ENCODE measurements at places on chromosomes 7 and 10.
A peak's percentile ranks its signal among the peaks of the same experiment; 100 is the strongest.

- DNase-seq = no peak
These were observed 1.1 kb upstream of the HOXA13 start for GRCh38 chr7:27200761-27201579.

- no peak for DNase-seq
These were observed 24.1 kb downstream of the GBX1 start for GRCh38 chr7:151143261-151144015.

GRCh38 chr7:159013181-159013690, 131.4 kb downstream of the VIPR2 start:
- DNase-seq = no peak

DNA sequence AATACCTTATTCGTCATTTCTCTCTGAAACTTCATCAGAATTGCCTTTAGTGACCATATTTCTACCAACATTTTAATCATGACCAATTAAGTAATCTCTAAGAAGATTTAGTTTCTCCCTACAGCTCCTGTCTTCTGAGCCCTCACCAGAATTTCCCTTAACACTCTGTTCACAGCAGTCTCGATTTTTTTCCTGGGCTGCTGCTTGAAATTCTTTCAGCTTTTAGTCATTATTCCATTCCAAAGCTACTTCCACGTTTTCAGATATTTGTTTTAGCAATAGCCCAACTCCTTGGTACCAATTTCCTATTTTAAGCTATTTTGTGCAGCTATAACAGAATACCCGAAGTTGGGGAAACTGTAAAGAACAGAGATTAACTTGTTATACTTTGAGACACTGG, 192.4 kb upstream of the DKK1 start:
- DNase-seq = no peak

DNA sequence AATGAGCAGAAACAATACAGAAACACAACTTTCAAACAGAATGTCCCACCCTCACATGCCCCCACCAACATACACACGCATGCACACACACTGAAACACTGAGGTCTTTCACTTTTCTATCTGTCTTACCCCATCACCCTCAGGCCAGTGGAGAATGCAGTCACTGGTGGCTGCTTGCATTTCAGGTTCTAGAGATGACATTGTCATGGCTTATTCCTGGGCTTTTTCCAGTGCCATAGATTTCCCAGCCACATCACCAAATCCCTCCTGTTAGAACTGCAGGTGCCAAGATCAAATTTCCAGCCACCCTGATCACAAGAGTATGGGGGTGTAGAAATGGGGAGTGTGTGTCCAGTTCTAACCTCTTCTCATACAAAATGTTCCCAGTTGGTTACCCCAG, 68.4 kb downstream of the CACNA2D1 start:
- no peak for DNase-seq

GRCh38 chr10:101110856-101111523, 20.1 kb upstream of the TLX1 start:
- no peak for DNase-seq

DNA sequence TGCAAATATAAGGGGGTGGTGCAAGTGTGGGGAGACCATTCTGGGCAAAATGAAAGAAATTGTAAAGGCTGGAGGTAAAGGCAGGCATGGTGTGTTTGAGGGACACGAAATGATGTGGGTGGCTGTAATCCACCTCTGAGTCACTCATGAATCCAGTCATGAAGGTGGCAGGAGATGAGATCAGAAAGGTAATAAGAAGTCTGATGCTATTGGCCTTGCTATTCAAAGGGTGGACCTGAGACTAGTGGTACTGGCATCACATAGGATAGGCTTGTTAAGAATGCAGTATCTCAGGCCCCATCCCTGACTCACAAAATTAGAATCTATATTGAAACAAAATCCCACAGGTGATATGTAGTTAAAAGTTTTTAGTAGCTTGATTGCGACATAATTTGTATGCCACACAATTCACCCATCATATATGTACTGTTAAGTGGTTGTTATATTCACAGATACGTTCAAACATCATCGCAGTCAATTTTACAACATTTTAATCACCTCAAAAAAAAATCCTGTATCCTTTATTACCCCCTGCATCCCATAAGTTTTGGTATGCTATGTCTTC, 85.6 kb downstream of the ST8SIA6 start:
- DNase-seq = no peak

- DNase-seq = no peak
These were observed 202.8 kb downstream of the RAPGEF5 start for GRCh38 chr7:22154143-22154529.

DNA sequence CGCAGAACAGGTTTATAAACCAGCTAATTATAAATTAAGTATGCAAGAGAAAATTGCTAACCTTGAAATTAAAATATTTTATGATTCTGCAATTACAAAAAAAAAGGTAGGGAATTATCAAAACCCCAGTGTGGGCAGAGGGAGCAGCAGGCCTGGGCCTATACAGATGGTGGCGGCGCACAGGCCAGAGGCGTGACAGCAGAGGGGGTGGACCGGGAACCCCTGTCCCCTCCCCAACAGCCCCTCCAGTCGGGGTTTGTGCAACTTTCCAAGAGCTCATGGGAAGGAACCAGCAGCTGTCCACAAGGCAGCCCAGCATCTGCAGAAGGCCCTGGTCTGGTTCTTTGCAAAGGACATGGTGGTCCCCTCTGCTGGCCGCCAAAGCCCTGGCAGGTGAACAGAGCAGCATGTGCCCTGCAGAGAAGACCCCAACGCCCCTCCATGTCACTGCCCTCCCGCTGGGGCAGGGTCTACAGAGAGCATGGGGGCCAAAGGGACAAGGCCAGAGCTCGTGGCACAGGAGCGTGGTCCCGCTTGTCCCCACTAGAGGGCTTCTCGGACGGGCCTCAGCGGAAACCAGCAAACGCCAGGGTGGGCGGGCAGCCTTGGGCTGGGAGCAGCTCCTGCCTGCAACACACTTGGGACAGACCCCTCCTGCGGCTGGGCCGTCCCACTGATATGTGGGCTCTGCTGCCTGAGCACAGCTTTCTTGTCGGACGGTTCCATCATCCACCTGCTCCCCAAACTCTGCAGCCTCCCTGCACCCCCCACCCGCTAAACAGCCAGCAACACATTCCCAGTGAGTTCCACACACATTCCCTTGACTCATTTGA, 75.1 kb downstream of the EBF3 start:
- peak; percentile 14 for DNase-seq

DNA sequence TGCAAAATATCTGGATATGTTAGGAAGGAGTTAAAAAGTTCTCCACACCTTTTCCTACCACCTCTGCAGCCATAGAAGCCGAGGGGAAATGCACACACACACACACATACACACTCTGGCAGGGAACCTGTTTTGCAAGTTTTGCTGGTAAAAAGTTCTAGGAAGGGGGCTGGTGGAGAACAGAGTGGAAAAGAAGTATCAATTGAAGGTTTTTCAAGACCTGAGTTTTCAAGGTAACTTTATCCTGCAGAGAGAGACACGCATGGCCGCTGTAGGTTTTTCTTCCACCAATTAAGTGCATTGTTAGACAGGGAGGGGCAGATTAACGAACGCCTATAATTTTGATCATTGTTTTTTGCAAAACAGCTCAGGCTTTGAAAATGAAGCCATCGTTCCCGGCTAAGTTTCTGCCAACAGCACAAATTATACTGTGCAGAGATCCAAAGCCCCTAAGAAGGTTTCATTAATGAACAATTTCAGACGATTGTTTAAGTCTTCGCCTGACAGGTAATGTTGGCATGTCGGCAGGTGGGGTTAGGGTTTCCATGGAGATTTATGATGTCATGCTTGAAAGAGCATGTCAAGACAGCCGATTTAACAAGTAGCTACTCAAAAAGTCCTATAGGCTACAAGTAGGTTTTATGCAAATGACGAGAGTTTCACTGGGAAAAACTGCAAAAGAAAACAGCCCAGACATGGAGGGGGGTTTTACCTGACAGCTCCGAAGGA, 29.7 kb downstream of the KIAA1217 start:
- DNase-seq = no peak

- DNase-seq = no peak
These were observed 55.9 kb downstream of the SHH start for GRCh38 chr7:155756322-155756721.

DNA sequence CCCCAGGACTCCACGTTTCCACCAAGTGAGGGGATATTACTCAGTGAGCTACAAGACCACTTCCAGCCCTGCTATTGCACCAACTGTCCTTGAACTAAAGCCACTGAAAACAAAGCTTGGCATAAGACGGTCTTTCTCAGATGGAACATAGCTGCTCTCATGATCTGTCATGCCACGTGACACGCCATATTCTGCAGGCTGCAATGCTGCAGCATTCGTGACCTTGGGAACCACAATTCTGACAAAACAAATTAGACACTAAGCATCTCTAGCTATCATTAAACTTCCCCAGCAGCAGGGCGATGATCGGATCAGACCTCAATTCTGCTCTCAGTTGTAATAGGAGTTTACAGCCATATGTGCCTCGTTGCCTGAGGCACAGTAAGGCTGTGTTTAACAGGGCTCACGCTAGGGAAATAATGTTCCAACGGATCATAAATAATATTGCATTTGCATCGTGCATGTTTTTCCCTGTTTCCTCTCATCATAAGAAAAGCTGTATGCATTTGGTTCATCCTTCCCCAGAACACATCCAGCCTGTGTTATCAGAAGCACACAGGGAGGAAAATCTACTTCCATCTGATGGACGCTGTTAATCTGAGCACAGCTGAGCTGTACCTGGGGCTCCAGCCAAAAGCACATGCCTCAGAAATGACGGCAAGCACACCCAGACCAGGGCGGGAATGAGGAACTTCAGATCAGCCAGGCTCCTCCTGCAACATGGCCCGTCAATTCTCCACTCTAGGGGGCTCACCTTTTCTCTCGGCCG, 38.6 kb upstream of the CNPY1 start:
- DNase-seq = no peak

DNA sequence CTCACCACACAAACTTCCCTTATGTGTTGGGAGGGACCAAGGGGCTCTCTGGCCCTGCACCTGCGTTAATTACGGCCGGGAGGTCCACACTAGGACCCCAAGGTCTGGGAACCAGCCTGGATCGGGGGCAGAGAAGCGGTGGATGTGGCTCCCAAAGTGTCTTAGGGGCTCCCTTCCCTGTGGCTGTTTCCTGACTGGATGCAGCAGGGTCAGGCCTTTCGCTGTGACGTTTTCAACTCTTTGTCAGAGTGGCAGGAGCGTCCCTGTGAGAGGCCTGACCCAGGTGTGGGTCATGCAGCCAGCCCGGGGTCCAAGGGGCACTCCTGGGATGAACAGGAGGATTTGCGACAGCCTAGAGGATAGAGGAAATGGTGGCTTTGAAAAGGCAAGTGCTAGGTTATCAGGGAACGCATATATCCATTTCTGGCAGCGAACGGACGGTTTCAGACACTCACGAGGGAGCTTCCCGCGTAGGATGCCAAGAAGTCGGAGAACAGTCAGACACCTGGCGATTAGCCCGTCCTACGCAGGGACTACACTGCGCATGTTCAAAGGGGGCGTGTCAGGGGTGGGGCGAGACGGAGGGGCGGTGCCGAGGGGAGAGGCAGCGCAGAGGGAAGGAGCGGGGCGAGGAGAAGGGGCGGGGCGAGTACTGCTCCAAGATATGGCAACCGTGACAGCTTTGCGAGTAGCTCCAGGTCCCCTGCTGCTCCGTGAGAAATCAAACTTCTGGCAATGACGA, 46.2 kb upstream of the ZNF716 start:
- DNase-seq = no peak

DNA sequence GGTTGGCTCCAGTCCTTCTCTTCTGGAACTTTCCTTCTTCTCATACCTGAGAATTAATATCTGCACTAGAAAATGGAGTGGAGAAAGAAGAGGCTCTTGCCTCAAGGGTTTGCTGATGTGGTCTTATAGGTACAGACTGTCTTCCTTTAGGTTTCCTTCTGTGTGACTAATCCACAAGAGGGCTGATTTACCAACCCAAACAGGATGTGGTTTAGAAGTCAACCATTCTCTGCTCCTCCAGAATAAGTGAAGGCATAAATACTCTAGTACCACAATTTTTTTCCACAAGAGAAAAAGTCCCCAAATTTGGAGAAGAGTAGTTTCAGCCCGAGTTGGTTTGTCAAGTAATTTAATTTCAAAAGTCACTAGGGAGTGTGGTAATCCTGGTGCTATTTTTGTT, 85.8 kb downstream of the NRP1 start:
- no peak for DNase-seq

DNA sequence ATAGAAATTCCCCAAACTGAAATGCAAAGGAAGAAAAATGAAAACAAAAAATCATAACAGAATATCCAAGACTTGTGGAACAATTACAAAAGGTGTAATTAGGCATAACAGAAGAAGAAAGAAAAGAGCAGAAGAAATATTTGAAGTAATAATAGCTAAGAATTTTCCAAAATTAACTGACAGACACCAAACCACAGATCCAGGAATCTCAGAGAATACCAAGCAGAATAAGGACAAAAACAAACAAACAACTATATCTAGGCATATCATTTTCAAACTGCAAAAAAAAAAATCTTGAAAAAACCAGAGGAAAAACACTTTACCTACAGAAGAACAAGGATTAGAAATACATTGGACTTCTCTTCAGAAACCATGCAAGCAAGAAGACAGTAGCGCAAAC, 25.5 kb downstream of the CFAP70 start:
- DNase-seq = no peak

DNA sequence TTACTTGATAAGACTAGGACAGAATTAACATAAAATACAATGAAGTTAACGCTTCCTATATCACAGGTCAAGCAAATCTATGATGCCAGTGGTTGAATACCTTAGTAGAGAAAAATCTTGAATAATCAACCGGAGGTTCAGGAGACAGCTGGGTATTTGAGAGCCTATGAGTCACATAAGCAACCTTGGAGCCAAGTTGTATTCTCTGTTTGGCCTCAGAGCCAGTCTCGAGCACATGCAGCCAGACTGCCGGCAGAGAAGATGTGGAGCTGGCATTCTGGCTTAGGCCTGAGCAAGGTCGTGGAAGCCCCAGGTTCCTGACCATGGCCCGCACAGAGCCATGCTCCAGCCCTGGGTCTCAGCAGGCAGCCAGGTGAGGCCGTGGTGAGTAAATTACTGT, 90.3 kb downstream of the FAM204A start:
- no peak for DNase-seq

DNA sequence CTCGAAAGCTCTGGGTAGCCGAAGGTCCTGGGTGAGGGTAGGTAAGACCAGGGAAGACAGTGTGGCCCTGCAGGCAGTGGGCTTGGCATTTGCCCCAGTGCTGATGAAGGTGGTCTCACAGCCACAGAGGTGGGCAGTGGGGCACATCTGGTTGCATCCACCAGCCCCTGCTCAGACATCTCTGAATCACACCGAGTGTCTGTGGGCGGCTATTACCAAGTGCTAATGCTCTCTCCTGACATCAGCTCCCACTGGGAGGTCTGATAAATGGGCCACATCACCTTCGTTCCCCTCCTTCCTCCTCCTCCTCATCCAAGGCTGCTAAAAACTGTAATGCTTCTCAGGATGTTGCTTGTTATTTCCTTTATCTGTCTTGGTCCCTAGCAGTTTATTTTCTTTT, 330.9 kb upstream of the COBL start:
- DNase-seq = no peak

All from stimulated activated CD4-positive, alpha-beta T cell treated with anti-CD3 and anti-CD28 coated beads, Interleukin-4, amount 100 ng/mL, for 48 hours (primary cell).